Left cardiac atrium (tissue), 4 donors: ENCODE measurements at places on chromosomes 16 and 17. TPM values are rescaled to one million over a fixed set of nuclear protein-coding genes. Genes with fewer than 3 reads are reported as not detected.

GRCh38 chr17:47994724-47995123 lies 23.8 kb downstream of the CDK5RAP3 start:
- no peak for DNase-seq

- peak; percentile 54 for DNase-seq
These were observed 543 bp downstream of the TXNDC11 start for GRCh38 chr16:11742093-11742535.

GRCh38 chr16:1543085-1543896 lies 9.8 kb downstream of the TMEM204 start:
- DNase-seq, result peak; percentile 89

DNA sequence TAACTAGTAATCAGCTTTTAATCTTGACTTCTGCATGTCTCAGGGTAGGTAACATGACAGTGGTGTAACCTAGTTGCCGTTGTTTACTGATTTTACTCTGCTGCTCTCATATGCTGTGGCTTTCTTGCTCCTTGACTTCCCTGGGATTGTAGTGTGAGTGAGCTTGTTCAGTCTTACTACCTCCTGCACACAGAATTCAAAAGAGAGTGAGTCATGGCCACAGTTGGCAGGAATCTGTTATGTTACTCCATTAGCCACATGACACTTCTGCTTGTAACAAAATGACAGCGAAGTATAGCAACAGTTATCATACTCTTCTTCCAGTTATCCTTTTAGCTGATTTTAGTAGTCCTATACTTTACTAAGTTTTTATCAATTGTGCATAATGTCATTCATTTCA lies 18.8 kb downstream of the TNRC6A start:
- peak; percentile 42 for DNase-seq

GRCh38 chr17:55742272-55743102 lies 8.4 kb upstream of the PCTP start:
- no peak for DNase-seq

GRCh38 chr17:57918017-57918895 lies 37.0 kb downstream of the CUEDC1 start:
- no peak for DNase-seq

Gene GRAP
- 1.6 TPM for total RNA-seq

- DNase-seq, result no peak
These were observed 93.3 kb downstream of the MYO1D start for GRCh38 chr17:32783602-32784001.

Gene EVI2A
- total RNA-seq, result 1.9 TPM

GRCh38 chr17:1847191-1847590 lies 17.4 kb downstream of the RPA1 start:
- DNase-seq, result peak; percentile 64

DNA sequence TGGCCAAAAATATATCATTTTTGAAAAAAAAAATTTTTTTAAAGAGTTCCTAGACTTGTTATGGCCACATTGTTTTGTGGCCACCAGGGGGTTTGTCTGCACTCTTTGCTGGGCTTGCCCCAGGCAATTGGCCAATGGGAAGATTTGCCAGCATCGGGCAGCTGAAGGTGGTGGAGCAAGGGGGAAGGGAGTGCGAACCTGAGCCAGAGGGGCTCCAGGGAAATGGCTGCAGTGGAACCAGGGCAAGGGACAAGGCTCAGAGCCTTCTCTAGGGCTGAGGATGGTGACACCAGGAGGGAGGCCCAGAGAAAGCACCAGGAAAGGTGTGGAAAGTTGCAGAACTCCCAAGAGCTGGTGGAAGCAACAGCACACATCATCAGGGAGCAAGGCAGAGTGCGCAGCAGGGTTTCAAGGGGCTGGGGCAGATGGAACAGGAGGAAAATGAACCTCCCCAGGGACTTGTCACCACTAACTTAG lies 15.5 kb upstream of the CMIP start:
- DNase-seq, result peak; percentile 63

- DNase-seq, result peak; percentile 88
These were observed 349.1 kb downstream of the SEC14L1 start for GRCh38 chr17:77489893-77490255.

- DNase-seq, result no peak
These were observed 145.7 kb upstream of the CACNG5 start for GRCh38 chr17:66689221-66689620.

- DNase-seq, result no peak
These were observed 21.7 kb downstream of the DNAH3 start for GRCh38 chr16:21128991-21129390.

DNA sequence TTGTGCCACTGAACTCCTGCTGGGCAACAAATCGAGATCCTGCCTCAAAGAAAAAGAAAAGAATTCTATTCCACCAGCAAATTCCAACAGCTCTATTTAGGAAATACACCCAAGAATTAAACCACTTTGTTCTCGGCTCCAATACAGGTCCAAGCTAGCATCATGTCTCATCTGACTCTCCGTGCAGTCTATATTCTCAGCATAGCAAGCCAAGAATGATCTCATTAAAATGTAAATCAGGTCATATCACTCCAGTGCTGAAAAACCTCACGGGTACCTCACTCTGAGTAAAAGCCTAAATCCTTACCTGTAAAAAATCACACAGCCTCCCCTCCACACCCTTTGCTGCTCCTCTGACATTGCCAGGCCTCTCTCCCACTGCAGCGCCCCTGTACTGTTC lies 23.9 kb downstream of the UBE2G1 start:
- no peak for DNase-seq

Gene CCL17
- total RNA-seq, result not detected

DNA sequence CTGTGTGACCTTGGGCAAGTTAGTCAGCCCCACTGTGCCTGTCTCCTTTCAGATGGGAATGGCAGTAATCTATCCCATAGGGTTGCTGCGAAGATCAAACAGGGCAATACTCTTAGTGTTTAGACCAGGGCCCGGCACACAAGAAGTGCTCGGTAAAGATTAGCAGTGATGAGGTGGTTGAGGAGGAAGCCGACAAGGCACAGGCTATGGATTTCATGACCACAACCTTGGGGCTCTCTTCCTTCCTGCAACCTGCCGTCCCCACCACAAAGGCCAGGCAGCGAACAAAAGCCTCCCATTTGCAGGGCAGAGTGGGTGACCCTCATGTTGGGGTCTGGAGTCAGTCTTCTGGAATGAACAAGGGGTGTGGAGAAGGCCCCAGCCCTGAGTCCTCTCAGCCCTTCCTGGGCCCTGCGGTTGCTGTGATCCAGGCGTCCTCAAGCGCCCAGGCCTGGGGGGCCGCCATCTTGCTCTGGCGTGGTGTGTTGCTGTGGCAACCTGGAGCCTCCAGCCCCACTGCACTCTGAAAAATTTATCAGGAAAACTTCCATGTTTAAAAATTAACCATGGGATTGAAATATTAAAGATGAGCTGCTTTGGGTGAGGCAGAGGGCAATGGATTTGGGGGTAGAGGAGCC lies 9.8 kb downstream of the ADAM11 start:
- DNase-seq, result no peak

- DNase-seq, result no peak
These were observed 494.4 kb downstream of the HS3ST4 start for GRCh38 chr16:26186091-26186615.

GRCh38 chr17:49519781-49520180 lies 24.7 kb downstream of the NGFR start:
- peak; percentile 22 for DNase-seq

DNA sequence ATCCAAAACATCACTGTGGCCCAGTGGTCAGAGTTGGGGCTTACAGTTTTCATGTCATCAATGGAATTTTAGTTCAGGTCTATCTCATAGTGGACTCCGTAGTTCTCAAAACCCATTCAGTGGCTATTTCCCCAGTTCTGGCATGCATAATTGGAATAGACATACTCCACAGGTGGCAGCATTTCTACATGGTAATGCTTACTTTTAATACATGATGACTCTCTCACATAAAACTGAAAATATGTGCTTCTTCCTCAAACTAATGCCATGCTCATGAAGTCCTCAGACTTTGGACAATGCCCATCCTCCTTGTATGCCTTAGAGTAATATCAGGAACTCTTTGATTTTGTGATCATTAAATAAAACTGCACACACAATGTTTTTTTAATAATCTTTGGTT lies 857.4 kb upstream of the GOT2 start:
- no peak for DNase-seq

DNA sequence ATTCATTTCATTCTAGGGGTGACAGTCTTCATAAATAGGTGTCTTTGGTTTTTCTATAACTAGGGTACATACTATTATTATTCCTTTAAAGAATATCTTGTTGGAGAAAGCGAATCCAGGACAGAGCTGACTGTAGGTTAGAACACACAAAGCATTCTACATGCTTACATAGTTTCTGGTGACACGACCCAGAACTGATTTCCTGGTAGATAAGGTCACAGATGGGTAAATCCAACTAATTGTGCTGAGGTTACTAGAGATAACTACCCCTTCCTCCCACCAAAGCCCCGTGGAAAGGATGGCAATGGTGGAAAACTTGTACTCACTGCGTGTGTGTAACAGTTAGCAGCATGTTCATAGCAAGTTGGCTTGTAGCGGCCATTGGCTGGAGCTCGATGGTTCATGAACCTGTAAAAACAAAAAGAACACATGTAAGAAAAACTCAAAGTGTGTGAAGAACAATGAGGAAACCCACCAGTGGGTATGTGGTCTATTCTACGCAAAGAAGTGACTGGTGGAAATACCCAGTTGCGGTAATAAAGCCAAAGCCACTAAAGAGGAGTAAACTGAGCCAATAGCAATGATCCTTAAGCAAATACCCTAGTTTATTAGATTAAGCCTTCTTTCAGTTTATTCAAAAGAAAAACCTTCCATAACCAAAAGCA lies 7.7 kb downstream of the MMD start:
- DNase-seq, result no peak

DNA sequence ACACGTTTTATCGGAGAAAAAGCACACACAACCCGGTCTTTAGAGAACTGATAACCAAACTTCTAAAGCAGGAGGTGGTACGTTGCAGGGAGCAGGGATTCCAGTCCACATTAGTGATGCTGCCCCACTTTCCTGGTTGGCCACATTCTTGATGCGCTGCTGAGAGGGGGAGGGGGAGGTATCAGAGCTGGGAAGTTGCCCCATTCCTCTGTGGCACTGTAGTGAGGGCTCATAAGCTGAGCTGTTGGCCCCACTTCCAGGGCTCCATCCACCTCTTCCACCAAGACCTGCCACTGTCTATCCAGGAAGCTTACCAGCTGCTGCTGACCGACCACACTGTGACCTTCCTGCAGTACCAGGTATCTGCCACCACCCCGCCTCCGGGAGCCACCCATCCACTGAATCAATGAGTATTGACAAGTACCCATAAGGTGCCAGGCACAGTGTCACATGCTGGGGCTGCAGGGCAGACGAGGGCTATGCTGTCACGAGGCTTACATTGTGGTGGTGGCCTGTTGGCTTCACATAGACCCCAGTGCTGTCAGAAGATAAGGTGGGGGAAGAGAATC lies 1.1 kb downstream of the TSEN54 start:
- DNase-seq, result no peak

DNA sequence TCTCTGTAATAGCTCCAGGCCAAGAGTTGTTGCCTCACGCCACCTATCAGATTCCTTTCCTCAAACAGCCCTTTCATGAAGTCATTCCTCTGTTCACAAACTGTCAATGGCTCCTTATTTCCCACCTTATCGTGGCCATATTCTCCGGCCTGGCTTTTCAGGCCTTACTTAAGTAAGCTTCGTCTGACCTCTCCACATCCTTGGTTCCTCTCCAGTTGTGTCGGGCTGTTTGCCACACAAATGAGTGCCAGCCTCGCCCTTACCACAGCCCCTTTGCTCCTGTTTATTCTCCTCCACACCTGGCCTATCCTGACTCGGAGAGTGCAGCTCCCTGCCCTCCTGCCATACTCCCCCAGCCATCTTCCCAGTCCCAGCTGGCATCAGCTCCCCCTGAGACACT lies 2.0 kb downstream of the TP53I13 start:
- no peak for DNase-seq

GRCh38 chr17:39757931-39758873 lies 20.5 kb downstream of the GRB7 start:
- DNase-seq, result no peak

DNA sequence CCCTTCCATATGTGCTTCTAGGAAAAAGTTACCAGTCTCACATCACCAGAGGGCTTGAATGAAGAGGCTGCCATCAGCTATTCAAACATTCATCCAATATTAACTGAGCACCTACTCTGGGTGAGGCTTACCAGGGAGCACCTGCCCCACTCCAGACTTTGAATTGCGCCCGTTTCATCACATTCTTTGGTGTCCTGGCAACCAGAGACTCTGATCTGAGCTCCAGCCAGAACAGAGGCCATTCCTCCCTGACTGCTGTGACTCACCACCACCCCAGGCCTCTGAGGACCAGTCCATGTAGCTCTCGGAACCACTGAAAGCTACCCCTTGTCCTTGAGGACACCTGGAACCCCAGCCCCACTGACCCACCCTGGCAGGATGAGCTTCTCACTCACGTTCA lies at the start of gene C16orf96:
Gene C16orf96, plus strand, starts transcription at position 229 of the 400 bp plus-strand sequence. Its CDS starts 150 bp downstream, at position 379.
- DNase-seq, result no peak
